ENCODE measurements at places on chromosomes 6 and 20.

- DNase-seq: no peak
Measured at GRCh38 chr6:90266905-90267621, 29.6 kb downstream of the BACH2 start.

GRCh38 chr6:125220712-125221111 lies 67.1 kb downstream of the TPD52L1 start:
- DNase-seq: no peak

DNA sequence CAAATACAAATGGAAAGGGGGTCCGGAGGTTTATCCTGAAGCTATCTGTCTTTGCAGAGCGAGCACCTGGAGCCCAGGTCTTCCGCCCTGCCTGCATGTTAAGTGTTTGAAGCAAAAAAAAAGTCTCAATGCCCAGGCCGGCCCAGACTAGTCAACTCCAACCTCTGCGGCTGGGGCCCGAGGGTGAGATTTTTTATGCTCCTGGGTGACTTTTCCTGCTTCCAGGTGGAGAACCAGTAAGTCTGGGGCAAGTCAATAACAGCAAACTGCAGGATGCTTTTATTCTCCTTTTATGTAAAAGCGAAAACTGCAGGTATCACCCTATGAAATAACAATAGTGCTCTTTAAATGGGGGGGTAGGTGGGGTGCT lies 2.0 kb upstream of the ZBP1 start:
- DNase-seq: no peak

- no peak for DNase-seq
Measured at GRCh38 chr20:53162251-53162835, 190.2 kb downstream of the TSHZ2 start.

- DNase-seq: no peak
Measured at GRCh38 chr20:46121184-46121930, 3.2 kb downstream of the CD40 start.

Data from NCI-H2081 (cell line).